ENCODE measurements at places on chromosomes 3 and 15. TPM values are rescaled to one million over a fixed set of nuclear protein-coding genes. Genes with fewer than 3 reads are reported as not detected.

Gene PLA2G4B
- total RNA-seq = 1.9 TPM

Gene LINGO1
- total RNA-seq = 0.63 TPM

Gene MUC20
- total RNA-seq = 3.4 TPM

Gene DNAH12
- 0.14 TPM for total RNA-seq

Gene ROBO2
- 9.8 TPM for total RNA-seq

Gene GRM7
- total RNA-seq = 3.9 TPM

Gene FBLN2
- 233 TPM for total RNA-seq

Gene ECT2
- total RNA-seq = 4.5 TPM

Gene P2RY13
- total RNA-seq = 1.4 TPM

Gene ZBBX
- not detected for total RNA-seq

Gene QARS1
- 179 TPM for total RNA-seq

Gene FBXW12
- total RNA-seq = not detected

Gene PCSK6
- 5.1 TPM for total RNA-seq

Gene SYNPR
- not detected for total RNA-seq

Gene VGLL3
- total RNA-seq = 45.6 TPM

Gene TTC21A
- 14.9 TPM for total RNA-seq

Gene HTR3E
- not detected for total RNA-seq

Gene ALG1L2
- total RNA-seq = not detected

Gene PLOD2
- 42.8 TPM for total RNA-seq

Gene TYRO3
- 5.4 TPM for total RNA-seq

Gene ACTC1
- total RNA-seq = 125 TPM

Gene STRIT1
- total RNA-seq = not detected

Gene DUOX2
- total RNA-seq = not detected

Gene HES1
- 29.3 TPM for total RNA-seq

Gene GLDN
- 26.0 TPM for total RNA-seq

Gene GNAT1
- 0.54 TPM for total RNA-seq

Gene SLCO3A1
- total RNA-seq = 39.1 TPM

Gene GOLGA8M
- not detected for total RNA-seq

Gene FILIP1L
- total RNA-seq = 279 TPM

Gene LEKR1
- total RNA-seq = not detected

Gene CRABP1
- 5.1 TPM for total RNA-seq

Gene INKA1
- total RNA-seq = 9.2 TPM

Gene SEMA7A
- total RNA-seq = 4.9 TPM

Gene MELTF
- total RNA-seq = 8.7 TPM

Gene CTXN2
- not detected for total RNA-seq

Data from thoracic aorta (tissue), 2 donors.